NCI-H1694 treated with DMSO at 0.1 percent for 48 hours (cell line): ENCODE measurements at places on chromosomes 4 and X.

GRCh38 chr4:76282941-76283689, 23.4 kb upstream of the STBD1 start:
- no peak for DNase-seq

DNA sequence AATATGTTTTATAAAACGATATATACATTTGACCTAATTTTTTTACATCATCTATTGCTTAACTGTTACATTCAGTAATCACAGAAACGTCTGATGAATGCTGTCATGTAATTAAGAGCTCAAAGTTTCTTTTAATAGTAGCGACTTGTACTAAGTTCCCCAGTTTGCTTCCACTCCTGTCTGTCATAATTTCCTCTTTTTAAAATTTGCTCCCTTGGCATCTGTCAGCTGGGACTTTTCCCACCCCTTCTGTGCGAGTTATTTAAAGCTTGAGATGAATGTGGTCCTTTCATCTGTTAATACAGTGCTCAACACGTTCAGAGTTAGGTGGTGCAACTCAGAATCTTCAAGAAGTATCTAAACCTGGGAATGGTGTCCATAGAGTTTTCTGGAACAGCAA, 1.2 kb downstream of the RAP1GDS1 start:
- DNase-seq = no peak

GRCh38 chr4:55411621-55412020, 15.9 kb downstream of the TMEM165 start:
- DNase-seq = no peak

DNA sequence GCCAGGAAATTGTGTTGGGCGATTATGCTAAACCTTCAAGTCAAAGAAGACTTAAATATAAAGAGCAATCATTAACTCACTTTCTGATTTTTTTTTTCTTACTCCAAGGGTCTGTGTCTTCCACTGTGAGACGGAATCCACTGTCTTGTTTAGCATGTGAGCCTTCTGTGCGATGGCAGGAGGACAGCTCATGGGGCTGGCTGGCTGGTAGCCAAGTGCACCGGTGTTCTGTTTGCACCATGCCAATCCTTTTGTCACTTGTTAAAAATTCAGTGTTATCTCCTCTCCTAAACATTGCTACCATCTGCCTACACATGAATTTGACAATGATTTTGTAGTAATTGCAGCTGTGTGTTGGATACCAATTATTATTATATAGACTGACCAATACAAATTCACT, 1056.3 kb upstream of the IGFBP7 start:
- DNase-seq = peak; percentile 39

- DNase-seq = no peak
These were observed 181.2 kb downstream of the RAPGEF2 start for GRCh38 chr4:159284113-159284512.

DNA sequence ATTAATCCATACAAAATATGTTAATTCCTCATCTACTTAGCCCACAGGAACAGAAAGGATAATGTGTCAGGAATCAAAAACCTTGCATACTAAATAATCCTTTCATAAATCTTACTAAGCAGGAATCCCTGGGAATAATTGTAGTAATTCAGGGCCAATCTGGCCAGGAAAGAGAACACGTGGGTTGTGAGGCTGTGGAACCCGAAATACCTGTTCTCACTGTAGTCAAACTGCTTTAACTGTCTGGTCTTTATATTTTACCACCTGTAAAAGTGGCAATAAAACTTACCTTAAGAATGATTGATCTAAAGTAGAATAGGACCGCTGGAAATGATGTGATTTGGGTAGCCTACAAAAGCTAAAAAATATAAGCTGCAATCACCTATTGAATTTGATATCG, 1620.9 kb downstream of the STIM2 start:
- DNase-seq = no peak

DNA sequence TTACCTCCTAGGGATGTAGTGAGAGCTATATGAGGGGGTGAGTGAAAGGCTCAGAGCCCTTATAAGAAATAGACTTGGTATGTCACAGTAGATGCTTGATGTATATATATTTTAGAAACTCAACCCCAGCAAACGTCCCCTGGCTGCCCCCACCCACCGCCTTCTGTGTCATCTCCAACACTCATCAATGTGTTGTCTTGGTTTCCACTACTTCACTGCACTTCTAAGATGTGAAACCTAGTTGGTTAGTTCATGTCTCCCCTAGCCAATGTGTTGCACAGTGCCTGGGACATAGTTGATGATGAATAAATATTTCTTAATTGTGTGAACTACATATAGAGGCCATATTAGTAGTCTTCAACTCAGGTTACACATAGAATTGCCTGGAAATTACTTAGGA, 4.4 kb downstream of the FGFBP2 start:
- DNase-seq = no peak

GRCh38 chr4:11420327-11420726, 8.4 kb downstream of the HS3ST1 start:
- no peak for DNase-seq
